ENCODE measurements at places on chromosomes 6 and 20.

DNA sequence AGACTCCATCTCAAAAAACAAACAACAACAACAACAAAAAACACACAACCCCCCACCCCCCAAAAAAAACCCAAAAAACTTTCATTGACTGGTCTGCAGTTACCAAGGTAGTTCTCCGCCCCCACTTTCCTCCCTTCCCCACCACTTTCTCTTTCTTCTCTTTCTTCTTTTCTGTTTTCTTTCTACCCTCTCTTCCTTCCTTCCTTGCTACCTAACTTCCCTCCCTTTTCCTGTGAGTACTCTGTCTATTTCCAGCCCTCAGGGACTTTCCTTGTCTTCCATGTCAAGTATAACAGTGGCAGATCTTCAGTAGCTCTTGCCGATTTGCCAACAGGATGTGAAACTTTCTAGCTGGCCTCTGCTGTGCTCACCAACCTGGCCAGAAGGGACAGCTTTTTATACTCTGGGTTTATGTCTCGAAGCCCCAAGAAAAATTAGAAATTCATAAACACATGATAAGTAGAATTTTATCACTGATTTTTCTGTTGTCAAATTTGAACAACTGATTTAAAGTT, 399.5 kb downstream of the QKI start:
- no peak for DNase-seq

- DNase-seq: no peak
These were observed 68.5 kb downstream of the FOXC1 start for GRCh38 chr6:1678201-1678600.

DNA sequence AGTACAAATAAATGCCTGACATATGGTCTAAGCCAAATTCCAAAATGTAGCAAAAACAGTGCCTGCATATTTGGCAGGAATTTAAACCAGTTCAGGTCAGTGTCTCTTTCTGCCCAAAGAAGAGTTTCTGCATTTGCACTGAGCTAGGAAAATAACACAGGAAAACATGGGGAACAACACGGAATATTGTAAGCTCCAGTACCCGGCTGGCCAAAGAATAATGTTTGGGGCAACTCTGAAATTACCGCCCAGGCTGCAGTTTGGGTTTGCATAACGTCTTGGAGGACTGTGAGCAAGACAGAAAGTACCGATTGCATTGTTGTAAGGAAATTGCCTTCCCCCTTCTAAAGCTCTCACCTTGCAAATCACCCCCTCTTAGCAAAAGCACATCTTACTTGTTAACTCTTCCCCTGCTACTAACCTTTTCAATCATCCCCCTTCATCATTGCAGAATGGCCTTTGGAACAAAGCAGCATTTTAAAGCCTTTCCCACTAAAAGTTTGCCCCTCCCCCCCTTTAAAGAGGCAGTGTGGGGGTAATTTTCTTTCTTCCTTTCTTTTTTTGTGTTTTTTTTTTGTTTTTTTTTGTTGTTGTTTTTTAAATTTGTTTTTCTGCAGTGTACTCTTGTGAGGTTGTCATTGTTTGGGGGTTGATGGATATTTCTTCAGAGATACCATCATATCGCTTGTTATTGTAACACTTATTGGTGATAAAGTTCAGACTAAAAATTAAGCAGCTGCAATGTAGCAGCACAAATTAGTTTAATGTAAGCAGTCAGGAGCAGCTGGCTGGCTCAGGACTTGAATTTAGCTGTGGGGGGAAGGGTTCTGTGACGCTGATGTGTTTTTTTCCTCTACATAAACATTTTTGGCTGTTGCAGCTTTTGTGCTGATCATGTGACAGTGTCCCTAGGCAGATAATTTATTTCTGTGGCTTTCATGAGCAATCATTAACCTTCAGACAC, 100.0 kb upstream of the CITED2 start:
- no peak for DNase-seq

- no peak for DNase-seq
These were observed 139.1 kb downstream of the KIF16B start for GRCh38 chr20:16434062-16434664.

DNA sequence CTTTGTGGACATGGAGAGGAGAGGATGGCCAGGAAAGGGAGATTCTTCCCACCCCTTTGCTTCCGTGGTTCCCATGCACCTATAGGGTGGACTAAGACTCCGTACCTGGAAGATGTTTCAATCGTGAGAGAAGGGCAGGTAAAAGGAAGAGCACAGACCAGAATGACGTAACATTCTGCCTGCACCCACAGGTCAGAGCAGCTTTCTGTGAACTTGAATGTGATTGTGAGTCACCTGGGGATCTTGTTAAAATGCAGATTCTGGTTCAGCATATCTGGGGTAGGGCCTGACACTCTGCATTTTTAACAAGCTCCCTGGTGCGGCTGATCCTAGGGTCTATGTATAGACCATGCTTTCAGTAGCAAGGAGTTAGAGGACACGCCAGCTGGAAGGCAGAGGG, 164.1 kb upstream of the SGK1 start:
- no peak for DNase-seq

- no peak for DNase-seq
These were observed 177.3 kb upstream of the TSHZ2 start for GRCh38 chr20:52794853-52795252.

- no peak for DNase-seq
These were observed 107.0 kb upstream of the OGFRL1 start for GRCh38 chr6:71181565-71181964.

- no peak for DNase-seq
These were observed 14.4 kb upstream of the RIPPLY2 start for GRCh38 chr6:83838727-83839126.

Data from activated T-helper 1 cell treated with Interleukin-2 at 50 U/mL for 16 hours (primary cell).